ENCODE measurements at places on chromosomes 2 and 18.

- DNase-seq: no peak
Observed at GRCh38 chr2:82837588-82838304, 1621.3 kb downstream of the SUCLG1 start.

DNA sequence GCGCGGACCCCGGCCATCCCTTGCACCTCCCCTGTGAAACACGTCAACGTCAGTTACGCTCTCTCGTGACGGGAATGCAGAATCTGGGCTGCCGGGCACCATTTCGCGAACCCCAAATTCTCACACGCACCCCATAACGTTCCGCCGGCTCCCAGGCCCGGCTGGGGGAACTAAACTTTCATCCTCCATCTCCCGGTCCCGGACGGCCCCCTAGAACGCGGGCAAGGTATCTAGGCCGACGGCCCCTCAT is 544 bp downstream of the DNAJC27 start:
- no peak for DNase-seq

- DNase-seq: no peak
Observed at GRCh38 chr18:2984091-2984490, 28.9 kb downstream of the LPIN2 start.

- no peak for DNase-seq
Observed at GRCh38 chr18:24860978-24861680, 400.7 kb downstream of the HRH4 start.

DNA sequence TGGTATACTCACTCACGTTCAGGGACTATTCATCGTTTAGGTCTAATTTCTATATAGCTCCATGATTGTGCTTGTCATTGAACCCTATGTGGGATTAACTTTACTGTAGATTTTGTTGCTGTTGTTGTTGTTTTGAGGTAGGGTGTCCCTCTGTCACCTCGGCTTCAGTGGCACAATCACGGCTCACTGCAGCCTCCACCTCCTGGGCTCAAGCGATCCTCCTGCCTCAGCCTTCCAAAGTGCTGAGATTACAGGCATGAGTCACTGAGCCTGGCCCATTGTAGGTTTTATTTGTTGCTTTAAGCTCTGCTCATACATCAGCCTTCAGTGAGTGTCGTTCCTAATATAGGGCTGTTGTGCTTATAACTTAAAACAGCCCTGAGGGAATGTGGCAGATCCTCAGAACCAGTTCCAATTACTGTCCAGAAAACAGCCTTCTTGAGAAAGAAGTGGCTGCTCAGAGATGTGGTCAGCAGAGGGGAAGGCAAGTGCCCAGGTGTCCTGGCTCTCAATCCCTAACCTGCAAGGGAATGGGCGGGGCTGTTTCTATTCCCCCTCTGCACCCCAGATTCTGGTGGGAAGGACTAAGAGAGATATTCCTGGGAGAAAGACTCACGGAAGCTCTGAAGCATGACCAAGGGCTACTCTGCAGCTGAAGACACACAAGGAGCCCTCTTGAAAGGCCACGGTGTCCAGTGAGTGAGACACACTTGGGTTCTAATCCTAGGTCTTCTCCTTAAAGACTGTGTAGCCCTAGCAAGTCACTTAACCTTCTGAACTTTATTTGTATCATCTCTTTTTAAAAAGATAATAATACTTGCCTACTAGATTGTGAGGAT is 79.6 kb upstream of the LCLAT1 start:
- no peak for DNase-seq

GRCh38 chr2:23235292-23235691 is 149.7 kb upstream of the KLHL29 start:
- no peak for DNase-seq

DNA sequence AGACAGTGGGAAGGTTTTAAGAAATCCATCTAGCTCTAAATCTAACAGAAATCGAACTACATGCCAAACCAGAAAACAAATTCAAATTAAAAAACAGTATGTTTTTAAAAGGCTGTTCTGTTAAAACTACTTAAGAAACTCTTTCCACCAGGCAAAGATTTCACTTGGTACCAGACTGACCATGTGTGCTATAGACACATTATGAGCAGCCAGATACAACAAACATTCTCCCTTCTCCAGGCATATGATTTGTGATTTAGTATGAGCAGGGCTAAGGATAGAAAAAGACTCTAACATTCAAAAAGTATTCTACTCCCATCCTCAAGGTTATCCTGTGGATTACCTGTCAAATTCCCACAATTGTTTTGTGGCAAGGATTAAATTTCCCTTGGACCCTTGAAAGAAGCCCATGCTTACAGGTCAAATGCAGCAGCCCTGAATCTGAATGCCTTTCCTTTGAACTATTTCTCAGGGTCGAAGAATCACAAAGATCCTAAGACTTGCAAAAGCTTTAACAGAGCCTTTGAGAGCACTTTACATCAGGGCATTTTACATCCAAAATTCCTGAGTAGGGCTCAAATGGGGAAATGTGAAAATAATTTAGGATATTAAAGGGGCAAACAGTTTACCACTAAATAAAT is 42.5 kb upstream of the TTC32 start:
- no peak for DNase-seq

DNA sequence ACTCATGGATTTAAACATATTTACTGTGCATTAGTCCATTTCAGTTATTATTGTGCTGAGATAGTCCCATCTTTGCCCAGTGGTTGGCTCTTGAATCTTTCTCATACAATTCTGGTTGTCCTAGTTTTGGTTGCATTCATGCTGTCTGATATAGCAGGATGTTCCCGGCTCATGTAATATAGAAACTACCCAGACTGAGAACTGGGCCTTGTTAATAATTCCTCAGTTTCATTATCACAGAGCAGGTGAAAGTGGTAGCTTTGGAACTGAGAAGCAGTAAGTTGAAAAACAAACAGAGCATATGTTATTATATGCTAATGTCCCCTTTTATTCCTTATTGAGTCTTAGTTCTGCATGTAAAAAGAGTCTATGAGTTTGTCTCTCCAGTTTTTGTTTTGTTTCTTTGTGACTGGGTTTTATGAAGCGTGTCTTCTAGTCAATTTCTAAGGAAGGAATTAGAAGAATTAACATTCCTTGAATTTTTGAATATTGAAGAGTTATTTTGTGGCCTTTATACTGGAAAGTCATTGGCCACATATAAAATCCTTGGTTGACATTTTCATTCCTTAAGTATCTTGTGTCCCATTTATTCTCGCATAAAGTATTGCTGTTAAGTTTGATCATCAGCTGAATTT is 43.3 kb downstream of the EIF5B start:
- no peak for DNase-seq

DNA sequence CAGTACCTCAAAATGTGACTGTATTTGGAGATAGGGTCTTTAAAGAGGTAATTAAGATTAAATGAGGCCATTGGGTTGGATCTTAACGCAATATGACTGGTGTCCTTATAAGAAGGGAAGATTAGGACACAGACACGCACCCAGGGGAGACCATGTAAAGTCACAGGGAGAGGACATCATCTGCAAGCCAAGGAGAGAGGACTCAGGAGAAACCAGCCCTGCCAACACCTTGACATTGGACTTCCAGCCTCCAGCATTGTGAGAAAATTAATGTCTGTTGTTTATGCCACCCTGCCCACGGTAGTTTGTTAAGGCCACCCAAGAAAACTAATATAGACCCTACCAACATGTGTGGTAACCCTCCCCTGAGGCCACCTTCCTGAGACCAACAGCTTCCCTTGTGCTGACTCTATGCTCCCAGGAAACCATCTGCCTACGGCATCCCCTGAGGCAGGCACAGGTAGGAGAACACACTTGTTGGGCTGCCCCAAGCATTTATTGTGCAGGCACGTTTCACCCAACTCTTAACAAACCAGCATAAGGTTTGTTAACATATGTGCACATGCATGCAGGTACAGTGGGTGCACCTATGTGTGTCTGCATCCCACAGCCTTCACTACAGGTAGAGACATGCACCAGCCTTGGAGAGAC is 161.5 kb upstream of the AGAP1 start:
- no peak for DNase-seq

DNA sequence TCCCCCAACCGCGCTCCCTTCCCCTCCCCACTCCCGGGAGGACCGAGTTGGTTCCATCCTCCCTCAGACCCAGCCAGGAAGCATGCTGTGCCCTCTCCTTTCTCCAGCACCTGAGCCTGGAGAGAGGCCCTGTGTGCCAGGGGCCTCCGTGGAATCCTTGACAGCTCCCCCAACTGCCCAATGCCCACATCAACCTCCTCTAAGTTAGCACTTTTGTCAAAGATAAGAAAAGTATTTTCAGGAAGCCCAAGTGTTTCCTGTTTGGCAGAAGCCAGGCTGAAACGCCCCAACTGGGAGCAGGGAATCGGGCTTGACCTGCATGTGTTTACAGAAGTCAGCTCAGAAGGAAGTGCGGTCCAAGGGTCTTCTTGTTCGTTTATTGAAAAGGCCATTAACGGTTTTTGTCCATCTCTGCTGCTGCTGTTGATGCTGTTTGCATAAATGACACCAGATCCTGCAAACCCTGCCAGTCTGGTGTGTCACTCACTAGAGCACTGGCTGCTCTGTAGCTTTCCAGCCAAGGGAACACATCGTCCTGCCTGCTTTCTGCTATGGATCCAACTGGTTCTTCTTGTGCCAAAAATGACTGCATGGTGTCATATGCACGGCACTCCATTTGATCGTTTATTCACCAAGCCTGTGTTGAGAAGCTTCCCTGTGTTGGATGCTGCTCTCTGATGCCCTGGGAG is 35.4 kb upstream of the COL6A3 start:
- no peak for DNase-seq

- DNase-seq: no peak
Observed at GRCh38 chr2:135093670-135094330, 41.7 kb downstream of the RAB3GAP1 start.

- DNase-seq: no peak
Observed at GRCh38 chr2:8822218-8822617, 15.2 kb downstream of the KIDINS220 start.

DNA sequence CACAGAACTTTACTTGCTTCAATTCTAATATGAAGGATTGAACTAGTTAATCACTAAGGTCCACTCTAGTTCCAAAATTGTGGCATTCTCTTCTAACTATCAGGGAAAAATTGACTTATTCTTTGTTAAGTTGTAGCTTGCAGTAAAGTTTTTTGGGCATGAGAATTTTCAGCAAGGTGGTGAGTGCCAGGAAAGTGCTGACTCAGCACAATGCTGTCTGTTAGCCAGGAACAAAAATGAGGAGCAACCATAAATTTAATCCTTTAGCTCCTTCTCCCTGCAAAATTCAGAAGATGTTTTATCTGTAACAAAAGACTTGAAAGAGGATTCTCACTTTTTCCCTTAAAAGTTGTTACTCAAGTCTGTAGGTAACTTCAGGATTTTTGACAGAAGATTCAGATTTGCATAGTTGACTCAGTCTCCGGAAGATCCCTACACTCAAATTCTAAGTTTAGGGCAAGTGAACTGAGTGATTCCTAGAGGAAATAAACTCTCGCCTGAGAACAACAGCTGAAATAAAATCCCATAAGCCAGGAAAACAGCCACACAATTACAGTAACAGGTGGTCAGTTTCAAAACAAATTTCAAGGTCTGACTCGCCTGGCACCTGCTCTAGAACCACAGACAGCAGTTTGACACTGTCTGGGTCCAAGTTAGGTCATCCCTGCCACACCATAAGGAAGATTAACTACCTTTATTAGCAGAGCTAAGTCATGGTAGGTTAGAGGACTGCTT is 20.2 kb upstream of the DARS1 start:
- DNase-seq: no peak

DNA sequence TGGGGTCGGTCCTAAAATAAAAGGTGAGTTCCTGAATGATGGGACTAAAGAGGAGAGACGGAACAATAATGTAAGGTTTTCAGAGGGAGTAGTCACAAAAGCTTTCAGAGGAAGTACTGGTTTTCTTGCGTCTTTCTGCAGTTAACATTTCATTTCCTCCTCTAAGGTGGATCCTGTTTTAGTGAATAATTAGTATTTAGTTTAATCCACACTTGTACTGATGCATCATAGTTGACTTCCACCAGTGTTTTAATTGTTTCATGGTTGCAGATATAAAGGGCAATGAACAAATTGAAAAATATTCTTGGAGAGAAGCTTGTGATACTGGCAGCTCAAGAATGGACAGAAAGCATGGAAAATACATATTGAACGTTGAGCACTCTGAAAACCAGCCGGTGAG is at the start of gene DYNAP:
TSS of gene DYNAP (plus strand) at position 301 of the 400 bp plus-strand sequence. CDS start at position 339, 38 bp downstream.
- DNase-seq: no peak

GRCh38 chr18:76925501-76925900 is 103.1 kb downstream of the ZNF236 start:
- DNase-seq: no peak

- peak; percentile 13 for DNase-seq
Observed at GRCh38 chr2:54942373-54942772, 107.9 kb downstream of the RTN4 start.

GRCh38 chr2:25806941-25807340 is 71.3 kb downstream of the ASXL2 start:
- DNase-seq: no peak

- no peak for DNase-seq
Observed at GRCh38 chr2:165874445-165875039, 79.0 kb downstream of the TTC21B start.

GRCh38 chr2:25274868-25275574 is 66.7 kb downstream of the DNMT3A start:
- no peak for DNase-seq

DNA sequence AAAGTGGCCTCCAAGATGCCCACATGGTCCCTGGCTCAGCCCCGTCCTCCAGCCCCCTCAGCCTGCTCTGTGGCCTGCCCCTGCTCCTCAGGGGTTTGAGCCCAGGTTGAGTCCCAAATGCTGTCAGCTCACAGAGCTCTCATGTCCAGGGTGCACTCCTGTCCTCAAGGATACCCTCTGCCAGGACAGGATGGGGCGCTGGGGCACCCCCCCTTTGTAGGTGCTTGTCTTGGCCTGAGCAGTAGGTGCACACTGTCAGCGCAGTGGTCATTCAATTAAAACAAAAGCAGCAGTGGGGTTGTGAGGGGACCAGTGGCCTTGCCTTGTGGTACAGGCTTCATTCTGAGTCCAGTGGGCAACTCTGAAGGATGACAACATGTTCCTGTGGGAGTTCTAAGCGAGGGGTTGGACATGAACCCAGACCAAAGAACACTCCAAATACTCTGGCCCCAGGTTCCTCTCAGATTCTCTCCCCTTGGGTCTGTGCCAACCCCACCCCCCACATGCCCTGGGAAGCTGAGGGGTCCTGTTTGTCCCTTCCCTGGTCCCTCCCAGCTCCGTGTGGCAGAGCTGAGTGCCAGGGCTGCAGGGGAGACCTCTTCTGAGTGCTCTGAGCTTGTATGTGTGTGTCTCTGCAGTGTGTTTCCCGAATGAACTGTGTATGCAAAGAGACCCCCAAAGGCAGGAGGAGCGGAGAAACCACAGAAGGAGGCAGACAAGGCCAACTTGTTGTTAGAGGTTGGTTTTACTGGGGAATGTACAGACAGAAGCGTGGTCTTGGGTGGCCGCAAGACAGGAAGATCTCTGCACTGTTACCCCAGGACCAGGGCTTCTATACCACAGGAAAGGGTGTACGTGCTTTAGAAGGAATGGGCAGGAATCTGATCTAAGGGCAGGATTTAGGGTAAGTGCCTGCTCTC is 155.6 kb upstream of the HS6ST1 start:
- no peak for DNase-seq

- no peak for DNase-seq
Observed at GRCh38 chr2:141317986-141318385, 812.8 kb downstream of the LRP1B start.

- DNase-seq: no peak
Observed at GRCh38 chr2:73897934-73898333, 5.1 kb downstream of the ACTG2 start.

All from stimulated activated CD8-positive, alpha-beta memory T cell treated with anti-CD3 and anti-CD28 coated beads, Interleukin-7, amount 100 ng/mL, for 1 hour (primary cell).